Stimulated activated CD8-positive, alpha-beta memory T cell treated with anti-CD3 and anti-CD28 coated beads, Interleukin-7, amount 100 ng/mL, for 24 hours (primary cell): ENCODE measurements at places on chromosomes 3 and 15.
A peak's percentile ranks its signal among the peaks of the same experiment; 100 is the strongest.

- no peak for DNase-seq
These were observed 287.0 kb downstream of the ZIC4 start for GRCh38 chr3:147119346-147119745.

- DNase-seq = no peak
These were observed 17.0 kb downstream of the SLC35G2 start for GRCh38 chr3:136835813-136836510.

GRCh38 chr15:58404020-58404419 is 27.8 kb upstream of the LIPC start:
- DNase-seq = no peak

DNA sequence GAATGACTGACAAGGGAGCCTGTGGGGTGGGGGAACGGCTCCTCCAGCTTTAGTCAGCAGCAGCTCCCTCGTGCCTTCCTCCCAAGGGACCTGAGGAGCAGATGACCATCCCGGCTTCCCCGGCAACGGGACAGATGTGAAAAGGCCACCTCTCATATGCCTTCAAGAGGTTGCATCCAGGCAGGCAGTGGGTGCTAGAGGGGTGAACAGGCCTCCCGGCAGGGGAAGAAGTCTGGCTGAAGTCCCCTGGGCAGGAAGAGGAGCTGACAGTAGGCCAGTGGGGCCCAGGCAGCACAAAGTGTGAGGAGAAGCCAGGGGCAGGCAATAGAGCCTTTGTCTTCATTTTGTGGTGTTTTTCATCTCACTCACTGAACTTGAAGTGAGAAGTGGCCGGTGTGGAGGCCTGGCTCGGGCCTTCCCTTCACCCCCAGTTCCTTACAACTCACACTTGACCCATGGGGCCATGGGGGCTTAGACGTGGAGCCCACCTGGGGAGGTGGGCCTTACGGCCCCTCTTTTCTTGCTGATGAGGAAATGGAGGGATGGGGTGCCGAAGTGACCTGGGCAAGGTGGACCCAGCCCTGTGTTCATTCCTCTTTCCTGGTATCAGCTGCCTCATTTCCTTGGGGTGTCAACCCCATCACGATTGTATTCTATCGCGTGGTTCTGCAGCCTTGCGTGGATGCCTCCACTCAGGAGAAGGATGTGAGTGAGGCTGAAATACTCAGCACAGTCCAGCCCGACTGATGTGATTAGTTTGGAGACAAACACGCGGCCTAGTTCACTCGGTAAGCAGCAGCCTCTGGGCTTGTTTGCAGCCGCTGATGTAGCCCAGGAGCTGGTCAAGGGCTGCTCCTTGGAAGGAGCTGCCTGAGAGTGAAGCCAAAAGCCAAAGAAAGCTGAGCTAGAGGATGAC is 115.5 kb upstream of the ALDH1A3 start:
- DNase-seq = no peak

GRCh38 chr3:43870120-43870519 is 179.4 kb downstream of the ABHD5 start:
- DNase-seq = no peak

- DNase-seq = no peak
These were observed 18.0 kb downstream of the PDIA5 start for GRCh38 chr3:123084738-123085237.

- DNase-seq = no peak
These were observed 26.6 kb downstream of the RFT1 start for GRCh38 chr3:53103397-53104296.

- DNase-seq = no peak
These were observed 39.0 kb downstream of the MYH15 start for GRCh38 chr3:108471426-108471825.

DNA sequence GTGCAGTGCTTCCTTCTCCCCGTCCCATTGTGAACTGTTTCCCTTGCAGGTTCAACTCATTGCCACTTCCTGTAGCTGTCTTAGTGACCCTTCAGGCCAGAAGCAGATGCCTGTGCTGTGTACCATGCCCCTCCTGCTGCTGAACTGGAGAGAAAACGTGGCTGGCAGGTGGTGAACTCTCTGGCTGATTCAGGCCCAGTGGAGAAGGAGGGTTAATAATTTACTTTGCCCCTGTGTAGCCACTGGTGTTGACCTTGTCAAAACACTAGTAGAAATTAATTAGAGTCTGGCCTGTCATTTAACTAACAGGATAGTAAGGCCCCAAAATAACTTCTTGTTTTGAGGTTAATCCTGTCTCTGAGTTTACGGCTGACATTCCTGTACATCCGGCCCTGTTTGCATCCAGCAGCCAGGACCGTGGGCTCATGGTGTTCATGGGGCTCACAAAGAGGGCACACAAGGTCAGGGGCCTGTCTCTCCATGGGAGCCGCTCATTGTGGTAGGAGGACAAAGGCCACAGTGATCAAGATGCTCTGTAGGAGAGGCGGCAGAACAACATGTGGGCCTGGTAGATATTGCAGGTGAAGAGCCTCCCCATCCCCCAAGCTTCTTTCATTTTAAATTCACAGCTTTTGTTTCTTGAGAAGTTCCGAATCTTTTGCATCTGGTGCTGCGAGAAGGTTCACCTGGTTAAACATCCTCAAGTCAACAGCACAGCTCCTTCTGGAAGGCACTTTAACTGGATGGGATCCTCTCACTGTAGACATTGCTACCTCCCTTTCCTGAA is 101.6 kb downstream of the CGNL1 start:
- DNase-seq = no peak

DNA sequence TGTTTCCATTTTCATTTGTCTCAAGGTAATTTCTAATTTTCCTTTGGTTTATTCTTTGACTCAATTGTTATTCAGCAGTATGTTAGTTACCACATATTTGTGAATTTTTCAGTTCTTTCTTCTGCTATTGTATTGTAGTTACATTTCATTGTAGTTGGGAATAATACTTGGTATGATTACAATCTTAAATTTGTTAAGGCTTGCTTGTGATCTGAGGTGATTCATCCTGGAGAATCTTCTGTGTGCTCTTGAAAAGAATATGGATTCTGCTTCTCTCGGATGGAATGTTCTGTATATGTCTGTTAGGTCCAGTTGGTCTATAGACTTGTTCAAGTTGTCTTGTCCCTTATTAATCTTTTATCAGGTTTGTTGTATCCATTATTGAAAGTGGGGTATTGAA is 63.4 kb upstream of the VEPH1 start:
- DNase-seq = no peak

DNA sequence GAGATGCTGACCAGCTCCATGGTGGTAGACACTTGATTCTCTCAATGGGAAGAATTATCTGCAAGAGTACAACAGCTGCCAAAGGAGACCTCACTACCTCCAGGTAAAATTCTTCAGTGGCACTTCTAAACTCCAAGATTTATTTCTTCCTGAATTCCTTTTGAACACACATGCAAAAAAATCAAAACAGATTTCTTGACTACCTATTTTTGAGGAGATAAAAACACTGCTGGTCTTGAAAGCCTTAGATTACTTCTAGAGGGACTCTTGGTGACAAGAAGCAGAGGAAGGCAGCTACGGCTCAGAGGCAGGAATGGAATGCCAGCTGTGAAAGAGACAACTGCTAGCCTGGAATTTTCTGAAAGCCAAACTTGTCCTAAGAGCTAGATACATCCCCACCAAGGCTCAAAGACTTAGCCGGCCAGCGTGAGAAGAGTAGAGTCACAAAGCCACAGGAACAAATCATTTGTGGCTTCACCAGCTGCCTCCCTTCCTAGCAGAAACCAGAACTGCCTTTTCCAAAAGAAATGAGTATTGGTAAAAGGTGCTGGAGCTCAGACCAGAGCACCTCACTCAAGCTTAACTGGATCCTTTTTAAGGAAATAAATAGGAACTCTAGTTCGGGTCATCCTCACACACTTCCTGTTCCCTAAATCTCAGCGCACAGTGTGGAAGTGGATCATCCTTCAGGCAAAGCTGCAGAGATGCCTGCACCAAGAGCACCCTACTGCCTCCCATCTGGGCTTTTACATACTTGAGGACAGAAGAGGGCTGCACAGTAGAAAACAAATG is 32.6 kb downstream of the CLK3 start:
- no peak for DNase-seq

GRCh38 chr3:184156522-184156955 is 1.4 kb downstream of the DVL3 start:
- DNase-seq = no peak

GRCh38 chr3:32281570-32282106 is 43.2 kb downstream of the CMTM8 start:
- DNase-seq = no peak

GRCh38 chr3:159837725-159838124 is 150.9 kb upstream of the IL12A start:
- no peak for DNase-seq

GRCh38 chr3:113898892-113899291 is 48.9 kb upstream of the ZDHHC23 start:
- no peak for DNase-seq

DNA sequence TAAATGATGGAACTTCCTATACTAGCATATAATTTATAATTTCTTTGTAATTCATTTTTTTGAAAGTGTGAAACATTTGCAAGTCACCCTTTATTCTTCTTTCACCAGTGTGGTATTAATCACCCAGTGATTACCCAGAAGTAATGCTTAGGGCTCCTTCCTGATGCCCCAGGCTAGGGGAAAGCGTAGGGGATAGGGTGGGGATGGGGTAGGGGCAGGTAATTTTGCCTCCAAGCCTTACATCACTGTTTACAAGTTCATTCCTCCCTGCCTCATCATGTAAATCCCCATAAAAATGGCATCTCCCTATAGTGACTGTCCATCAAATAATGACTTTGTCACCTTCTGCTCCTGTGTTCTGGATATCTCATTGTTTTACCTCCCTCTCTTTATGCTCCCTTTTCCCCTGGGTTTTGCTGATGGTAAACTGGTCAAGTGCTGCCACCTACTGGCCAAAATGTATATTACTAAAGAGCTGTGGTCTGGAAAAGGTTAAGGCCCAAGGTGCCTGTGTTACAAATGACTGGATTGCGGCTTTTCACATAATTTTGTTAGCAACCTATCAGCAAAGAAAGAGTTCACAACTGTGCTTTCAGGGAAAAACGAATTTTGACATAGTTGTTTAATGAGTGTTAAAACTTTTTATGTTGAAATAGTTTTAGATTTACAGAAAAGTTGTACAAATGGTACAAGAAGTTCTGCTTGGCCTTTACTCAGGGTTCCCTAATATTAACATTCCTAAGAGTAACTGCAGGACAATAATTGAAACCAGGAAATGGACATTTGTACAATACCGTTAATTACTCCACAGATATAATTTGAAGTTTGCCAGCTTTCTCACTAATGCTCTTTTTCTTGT is 54.7 kb downstream of the ONECUT1 start:
- peak; percentile 7 for DNase-seq

DNA sequence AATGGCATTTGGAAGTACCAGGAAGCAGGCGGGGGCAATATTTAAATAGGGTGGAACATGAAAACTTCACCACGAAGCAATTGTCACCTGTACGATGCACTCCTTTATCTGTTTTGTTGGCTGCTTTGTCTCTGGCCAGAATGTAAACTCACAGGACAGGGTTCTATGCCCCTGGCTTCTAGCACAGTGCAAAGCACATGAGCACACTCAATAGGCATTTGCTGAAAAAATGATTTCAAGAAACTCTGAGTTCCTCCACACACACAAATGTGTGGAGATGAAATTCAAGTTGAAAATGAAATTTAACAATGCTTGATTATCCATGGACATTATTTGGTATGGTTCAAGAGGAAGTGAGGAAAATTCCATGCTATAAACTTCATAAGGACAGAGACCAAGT is 229.6 kb upstream of the FEZF2 start:
- no peak for DNase-seq

DNA sequence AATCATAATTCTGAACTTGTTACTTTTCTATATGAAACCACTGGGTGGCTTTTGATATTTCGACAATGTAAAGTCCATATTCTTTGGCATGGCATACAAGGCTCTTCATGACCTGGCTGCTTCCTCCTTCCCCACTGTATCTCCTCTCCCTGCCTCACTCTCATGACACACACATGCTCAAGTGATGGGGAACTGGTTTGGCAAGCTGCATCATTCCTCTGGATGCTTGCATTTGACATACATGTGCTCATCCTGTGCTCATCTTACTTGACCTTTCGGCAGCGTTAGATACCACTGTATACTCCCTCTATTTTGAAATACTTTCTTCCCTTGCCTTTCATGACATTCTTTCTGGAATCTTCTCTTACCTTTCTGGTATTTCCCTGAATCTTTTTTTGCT is 51.8 kb upstream of the ZDHHC23 start:
- no peak for DNase-seq

GRCh38 chr15:63763476-63764123 is 70.1 kb downstream of the HERC1 start:
- DNase-seq = no peak

- no peak for DNase-seq
These were observed 1.6 kb downstream of the BBX start for GRCh38 chr3:107524326-107524840.

DNA sequence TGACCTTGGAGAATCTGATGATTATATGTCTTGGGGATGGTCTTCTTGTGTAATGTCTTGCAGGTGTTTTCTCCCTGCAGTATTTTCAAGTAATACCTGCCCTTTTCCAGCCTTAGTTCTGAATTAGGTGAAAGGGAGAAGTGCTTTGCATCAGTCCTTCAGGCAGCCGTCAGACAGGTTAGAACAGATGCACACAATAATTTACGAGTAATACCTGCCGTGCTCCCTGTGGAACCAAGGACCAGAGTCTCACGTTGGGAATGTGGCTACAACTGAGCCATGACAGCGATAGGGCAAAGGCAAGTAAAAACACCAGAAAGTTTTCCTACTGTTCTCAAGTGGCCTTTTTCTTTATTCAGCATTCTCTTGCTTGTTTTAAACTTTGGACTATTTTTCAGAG is 69.1 kb downstream of the CHCHD6 start:
- no peak for DNase-seq

GRCh38 chr3:156425651-156426050 is 129.3 kb downstream of the SSR3 start:
- no peak for DNase-seq

- DNase-seq = no peak
These were observed 206.4 kb upstream of the CFAP20DC start for GRCh38 chr3:59256230-59256629.

DNA sequence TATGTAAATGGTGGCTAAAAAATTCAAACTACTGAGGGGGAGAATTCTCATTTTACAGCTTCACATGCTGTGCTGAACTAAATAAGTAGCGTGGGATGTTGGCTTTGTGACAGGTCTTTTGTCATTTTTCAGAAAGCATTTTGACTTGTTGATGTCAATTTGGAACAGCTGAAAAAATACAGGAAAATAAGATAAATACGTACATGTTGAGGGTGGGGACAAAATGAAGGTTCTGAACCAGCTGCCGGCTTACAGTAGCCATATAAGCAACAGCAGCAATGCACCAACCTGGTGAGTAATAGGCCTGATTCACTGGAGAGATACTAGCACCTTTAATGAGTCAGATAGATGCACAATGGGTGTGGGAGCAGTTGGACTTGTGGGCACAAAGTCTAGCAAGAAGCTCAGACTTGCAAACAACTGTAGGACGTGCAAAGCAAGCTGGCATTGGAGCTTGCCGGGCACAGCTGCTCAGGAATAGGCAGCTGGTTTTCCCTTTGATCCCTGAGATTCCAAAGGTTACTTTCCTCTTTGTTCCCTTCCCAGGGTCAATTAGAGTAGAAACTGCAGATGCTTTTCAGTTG is 12.9 kb downstream of the B3GNT5 start:
- DNase-seq = no peak
